ENCODE measurements at places on chromosomes 16 and 17.

DNA sequence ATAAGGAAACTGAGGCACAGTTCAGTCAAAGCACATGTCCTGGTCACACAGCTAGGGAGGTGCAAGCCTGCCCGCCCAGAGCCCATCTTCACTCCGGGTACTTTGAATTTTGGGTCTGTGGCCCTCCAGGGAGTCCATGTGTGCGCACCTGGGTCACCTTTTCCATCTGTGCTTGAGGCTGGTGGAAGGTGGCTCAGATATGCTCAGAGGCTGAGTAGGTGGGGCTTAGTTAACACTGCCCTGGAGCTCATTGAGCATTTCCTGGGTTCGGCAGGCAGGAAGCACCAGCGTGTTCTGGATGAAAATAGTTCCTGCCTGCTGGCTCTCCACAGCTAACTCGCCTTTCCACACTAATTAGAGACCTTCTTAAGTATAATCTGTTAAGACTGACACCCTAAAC, 19.2 kb downstream of the FAM234A start:
- no peak for DNase-seq

- no peak for DNase-seq
These were observed 6.7 kb upstream of the TPPP3 start for GRCh38 chr16:67399749-67400704.

DNA sequence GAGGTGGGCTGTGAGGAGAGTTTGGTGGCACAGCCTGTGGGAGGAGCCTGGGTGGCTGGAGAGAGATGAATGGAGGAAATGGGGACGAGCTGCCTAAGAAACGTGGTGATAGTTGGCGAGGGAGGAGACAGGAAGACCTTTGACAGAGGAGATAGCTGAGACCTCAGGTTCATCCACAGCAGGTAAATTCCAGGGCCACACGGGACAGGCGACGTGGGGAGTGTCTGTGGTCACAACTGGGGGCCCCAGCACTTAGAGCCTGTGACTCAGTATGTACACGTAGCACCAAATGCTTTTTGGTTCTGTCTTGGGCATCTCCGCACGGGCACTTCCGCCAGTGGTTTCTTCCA, 7.7 kb downstream of the MINK1 start:
- no peak for DNase-seq

DNA sequence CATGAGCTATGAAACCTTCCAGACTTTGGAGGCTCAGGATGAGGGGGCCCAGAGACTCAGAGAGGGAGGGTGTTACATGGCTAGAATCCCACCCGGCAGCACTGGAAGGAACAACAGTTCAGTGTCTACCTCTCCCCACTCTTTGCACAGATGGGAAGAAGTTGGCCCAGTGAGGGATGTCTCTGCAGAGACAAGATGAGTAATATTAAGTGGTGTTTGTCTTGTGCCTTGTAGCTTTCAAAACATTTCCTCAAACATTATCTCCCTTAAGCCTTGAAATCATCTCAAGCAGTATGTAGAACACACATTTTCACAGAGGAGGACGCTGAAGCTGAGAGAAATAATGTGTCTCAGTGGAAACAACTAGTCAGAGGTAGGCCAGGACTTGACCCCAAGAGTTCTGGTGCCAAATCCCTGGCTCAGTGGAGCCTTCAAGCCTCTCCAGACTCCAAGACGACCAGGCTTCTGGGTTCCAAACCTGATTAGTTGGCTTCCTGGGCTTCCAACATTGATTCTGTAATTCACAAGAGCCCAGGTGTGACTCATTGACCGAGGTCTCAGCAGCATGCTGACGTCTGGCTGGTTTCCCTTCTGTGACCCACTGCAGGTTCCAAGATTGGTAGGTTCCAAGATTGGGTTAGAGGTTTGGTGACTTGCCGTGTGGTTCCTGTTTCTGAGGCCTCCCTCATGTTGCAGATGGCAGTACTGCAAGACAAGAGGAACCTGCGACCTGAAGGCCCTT, 7.4 kb downstream of the RNF112 start:
- peak; percentile 66 for DNase-seq

DNA sequence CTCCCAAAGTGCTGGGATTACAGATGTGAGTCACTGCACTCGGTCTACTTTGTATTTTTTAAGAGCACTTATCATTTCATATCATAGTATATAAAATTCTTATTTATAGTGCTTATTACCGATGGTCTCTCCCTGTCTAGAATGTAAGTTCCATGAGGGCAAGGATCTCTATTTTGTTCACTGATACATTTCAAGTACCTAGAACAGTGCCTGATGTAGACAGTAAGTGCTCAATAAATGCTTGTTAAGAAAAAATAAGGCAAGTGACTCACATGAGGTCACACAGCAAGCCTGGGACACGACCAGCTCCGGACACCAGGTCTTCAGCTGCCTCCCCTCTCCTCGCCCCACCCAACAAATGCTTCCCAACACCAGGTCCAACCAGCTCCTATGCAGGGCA, 23.9 kb downstream of the TRPV3 start:
- no peak for DNase-seq

DNA sequence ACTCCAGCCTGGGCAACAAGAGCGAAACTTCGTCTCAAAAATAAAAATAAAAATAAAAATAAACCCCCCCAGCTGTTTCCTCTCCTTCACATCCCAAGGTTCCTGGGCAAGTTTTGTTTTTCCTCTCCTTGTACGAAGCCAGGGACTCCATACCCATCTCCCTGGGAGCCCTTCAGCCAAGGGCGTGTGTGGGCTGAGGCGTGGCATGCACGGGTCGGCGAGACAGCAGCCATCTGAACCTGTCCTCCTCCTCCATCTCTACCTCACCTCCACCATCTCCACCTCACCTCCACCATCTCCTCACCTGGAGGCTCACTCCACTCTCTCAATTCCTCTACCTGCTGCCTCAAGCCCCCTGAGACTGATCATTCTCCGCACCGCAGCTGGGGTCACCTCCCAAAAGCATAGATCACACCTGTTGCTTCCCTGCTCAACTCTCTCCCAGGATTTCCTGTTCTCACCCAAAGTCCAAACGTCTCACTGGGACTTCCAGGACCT, 16.9 kb downstream of the AANAT start:
- no peak for DNase-seq

GRCh38 chr17:49195751-49196150, 14.6 kb downstream of the GNGT2 start:
- DNase-seq: no peak

- DNase-seq: no peak
These were observed 34.3 kb upstream of the ERCC4 start for GRCh38 chr16:13885700-13886099.

DNA sequence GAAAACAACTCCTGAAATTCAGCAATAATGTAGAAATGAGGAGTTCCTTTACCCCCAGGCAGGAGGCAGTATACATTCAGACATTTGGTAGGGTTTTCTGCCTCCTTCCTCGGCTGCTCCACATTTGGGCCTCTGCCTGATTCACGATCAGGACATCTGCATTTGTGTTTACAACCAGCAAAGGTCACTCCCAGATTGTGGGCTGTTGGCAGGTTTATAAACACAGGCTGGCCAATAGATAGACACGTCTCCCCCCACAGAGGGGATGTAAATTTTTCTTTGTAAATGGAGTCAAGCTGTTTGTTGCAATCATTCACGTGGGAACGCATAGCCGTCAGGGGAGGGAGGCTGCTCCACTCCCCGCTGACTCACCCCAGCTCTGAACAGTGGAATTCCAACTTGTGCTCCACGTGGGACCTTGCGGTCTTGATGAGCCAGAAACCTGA, 252.1 kb upstream of the N4BP1 start:
- DNase-seq: peak; percentile 77

DNA sequence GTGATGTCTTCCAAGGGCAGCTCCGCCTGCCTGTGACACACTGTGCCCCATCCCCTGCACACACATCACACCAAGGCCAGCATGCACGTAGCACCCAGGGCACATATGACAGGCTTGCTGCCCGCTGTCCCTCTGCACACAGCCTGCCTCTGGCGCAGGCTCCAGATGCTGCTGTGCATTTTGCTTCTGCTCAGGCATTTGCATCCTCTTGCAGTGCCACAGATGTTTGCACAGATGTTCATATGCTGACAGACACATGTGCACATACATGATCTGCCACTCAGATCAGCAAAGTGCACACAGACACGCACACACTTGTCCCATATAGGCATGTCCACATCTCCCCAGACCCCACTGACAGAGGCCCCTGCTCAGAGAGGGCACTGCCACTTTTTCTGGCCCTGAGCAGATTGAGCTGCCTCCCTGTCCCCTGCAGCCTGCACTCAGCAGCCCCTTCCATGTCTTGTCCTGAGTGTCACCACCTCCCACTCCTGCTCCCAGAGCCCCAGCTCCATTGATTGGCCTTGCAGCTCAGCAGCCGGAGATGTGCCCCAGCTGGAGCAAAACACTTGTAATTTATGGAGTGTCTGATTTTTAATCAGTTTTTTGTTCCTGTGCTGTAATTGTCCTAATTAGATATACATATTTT, 115.1 kb upstream of the RPL38 start:
- DNase-seq: no peak

- no peak for DNase-seq
These were observed 8.5 kb downstream of the PECAM1 start for GRCh38 chr17:64382061-64382583.

GRCh38 chr17:49401971-49402611, 12.6 kb downstream of the PHB1 start:
- DNase-seq: no peak

GRCh38 chr16:2042986-2043666, 4.5 kb downstream of the NTHL1 start:
- no peak for DNase-seq

- DNase-seq: no peak
These were observed 228.7 kb downstream of the CDH13 start for GRCh38 chr16:82855471-82855870.

- DNase-seq: no peak
These were observed 10.4 kb downstream of the DCUN1D3 start for GRCh38 chr16:20889625-20890275.

GRCh38 chr16:89822188-89823086, 5.8 kb upstream of the SPIRE2 start:
- peak; percentile 77 for DNase-seq

DNA sequence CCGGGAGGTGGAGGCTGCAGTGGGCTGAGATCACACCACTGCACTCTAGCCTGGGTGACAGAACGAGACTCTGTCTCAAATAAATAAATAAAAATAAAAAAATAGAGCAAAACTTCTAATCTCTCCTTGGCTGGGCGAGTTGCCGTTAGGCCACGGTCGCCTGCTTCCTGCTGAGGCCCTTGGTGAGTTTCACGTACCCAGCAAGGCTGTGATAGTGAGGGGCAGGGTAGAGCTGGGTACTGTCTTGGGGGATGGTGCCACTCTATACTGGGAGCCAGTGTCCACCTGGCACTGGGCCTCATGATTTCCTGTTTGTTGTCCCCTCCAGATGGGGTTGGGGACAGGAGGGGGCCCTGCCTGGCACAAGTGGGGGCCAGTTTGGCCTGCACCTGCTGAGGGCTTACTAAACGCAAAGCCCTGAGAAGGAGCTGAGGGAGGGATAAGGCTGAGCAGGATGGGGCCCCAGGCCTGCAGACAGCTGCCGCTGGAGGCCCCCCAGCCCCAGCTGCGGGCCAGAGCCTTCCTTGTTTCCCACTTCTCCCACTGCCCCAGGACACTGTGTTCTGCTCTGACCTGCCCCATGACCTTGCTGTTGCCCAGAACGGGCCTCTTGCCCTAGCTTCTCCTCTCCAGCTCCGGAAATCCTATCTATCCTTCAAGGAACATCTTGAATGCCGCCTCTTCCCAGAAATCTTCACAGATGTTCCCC, 25.4 kb downstream of the GJD3 start:
- DNase-seq: no peak

GRCh38 chr17:18205861-18206260, 19.6 kb upstream of the LLGL1 start:
- DNase-seq: no peak

GRCh38 chr17:66310528-66311148, 8.2 kb downstream of the PRKCA start:
- DNase-seq: no peak

DNA sequence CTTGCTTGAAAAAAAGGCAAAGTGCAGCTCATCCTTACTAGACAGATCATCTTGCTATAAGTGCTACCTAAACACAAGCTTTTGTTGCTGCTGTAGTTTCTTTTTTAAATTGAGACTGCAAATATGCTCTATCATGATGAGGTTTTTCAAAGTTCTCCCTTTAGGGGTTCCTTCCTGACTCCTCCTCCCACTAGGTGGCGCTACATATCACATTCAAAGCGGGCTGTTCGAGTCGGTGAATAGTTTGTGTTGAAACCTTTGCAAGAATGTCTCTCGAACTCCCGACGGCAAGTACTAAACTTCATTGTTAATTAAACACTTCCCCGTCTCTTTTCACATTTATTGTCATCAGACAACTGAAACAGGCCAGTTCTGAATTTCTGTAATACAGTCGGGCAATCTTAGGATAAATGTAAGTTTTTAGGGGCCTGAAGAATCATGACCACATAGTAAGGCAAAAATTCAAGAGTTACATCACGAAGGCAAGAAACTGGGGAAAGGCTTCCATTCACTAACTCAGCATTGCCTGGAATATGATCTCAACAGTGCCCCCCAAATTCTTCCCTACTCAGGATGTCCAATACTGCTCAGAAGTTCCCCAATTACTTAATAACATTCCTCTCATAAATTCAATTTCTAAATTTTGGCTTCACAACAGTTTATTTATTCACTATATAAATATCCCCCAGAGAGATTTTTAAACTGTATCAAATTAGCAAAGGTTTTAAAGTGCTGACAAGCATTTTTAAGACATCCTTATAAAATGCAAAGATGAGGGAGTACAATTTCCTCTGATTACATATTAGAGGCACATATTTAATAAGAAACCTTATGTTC, 6.7 kb downstream of the HS3ST3A1 start:
- DNase-seq: peak; percentile 89

- DNase-seq: no peak
These were observed 2.9 kb downstream of the ZNF750 start for GRCh38 chr17:82836823-82837357.

GRCh38 chr16:18983565-18984434, at the start of gene TMC7:
TSS of gene TMC7 (plus strand) at chr16:18983934. CDS start at chr16:18984064, 130 bp downstream.
- DNase-seq: peak; percentile 96

- DNase-seq: no peak
These were observed 5.1 kb upstream of the UNC13D start for GRCh38 chr17:75849279-75849646.

DNA sequence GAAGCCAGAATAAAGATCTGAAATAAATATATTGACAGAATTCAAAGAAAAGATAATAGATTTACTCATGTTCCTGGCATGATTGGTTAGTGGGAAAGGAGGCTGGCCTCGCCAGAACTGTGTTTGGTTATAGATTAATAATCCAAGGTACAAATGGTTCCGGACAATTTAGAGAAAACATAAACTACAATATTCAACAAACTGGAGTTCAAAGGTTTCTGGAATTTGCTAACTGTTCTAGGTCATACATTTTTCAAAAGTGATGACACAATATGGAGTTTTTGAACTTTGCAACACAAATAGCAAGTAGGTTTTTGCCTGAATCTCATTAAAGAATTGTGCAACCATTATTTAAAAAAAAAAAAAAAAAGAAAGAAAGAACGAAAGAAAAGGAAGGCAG, 251.7 kb upstream of the SALL1 start:
- DNase-seq: no peak

- no peak for DNase-seq
These were observed 424 bp downstream of the C17orf100 start for GRCh38 chr17:6651919-6652452.

DNA sequence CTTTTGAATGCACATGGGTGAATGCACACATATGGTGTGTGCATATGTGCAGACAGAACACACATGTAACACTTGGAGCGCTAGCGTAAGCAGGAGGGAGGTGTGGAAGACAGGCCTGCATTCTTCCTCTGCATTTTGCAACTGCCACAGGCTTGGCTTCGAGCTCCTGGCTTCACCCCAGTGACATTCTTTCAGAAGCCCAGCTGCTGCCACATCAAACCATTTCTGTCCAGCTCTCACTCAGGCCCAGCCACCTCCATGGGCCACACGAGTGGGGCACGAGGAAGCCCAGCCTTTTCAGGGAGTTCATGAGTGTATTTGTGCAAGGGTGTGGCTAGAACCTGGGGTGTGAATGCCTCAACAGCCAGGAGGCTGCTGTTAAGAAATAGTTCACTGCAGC, 18.8 kb downstream of the LGALS3BP start:
- peak; percentile 81 for DNase-seq
